ENCODE measurements at places on chromosomes 4 and X.
A peak's percentile ranks its signal among the peaks of the same experiment; 100 is the strongest.

DNA sequence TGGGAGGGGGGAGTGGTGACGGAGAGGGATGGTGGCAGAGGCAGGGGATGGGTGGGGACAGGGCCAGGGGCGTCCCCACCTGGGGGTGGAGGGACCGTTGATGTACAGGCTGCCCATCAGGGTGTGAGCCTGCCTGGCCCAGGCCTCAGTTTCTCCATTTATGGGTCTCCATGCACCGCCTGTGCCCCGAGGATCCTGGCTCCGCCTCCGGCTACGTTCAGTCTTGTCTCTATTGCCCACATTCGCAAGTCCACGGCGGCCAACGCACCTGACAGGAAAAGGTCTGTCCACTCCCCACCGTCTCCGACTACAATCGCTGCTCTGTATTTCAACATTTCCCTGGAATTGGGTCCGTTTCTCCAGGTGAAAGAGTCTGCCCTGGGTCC is 96.3 kb upstream of the NKX1-1 start:
- no peak overlapping the region for H3K27ac ChIP-seq
- H3K36me3 ChIP-seq, result no peaks in the 10 kb centered on the region
- H3K27me3 ChIP-seq, result peaks cover 4% of the 10 kb centered on the region
- H3K4me1 ChIP-seq, result no peaks in the 10 kb centered on the region
- DNase-seq, result no peak

GRCh38 chrX:141314441-141314840 is 72.1 kb upstream of the SPANXC start:
- H3K27ac ChIP-seq, result no peak overlapping the region
- no peak for DNase-seq
- no peaks in the 10 kb centered on the region for H3K36me3 ChIP-seq
- no peaks in the 10 kb centered on the region for H3K4me1 ChIP-seq
- no peak overlapping the region for H3K4me3 ChIP-seq
- H3K27me3 ChIP-seq, result no peaks in the 10 kb centered on the region

DNA sequence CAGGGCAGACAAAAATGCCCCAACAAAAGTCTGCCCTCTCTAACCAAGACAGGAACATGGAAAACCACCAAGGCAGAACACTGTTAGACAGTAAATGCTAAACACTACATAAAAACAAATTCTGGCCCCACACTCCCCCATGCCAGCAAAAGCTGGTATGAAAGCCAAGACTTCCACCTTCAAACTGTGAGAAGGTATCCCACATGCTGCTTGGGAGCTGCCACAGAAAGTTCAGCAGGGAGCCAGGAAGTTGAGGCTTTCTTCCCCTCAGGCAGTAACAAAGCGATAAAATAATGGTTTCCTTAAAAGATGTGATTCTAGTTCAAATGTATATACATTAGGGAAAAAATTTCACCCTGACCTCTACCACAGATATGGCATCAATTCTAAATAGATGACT is 770.4 kb upstream of the NDST4 start:
- H3K27me3 ChIP-seq, result no peaks in the 10 kb centered on the region
- H3K36me3 ChIP-seq, result no peaks in the 10 kb centered on the region
- no peak overlapping the region for H3K4me3 ChIP-seq
- no peak for DNase-seq

- H3K36me3 ChIP-seq, result no peaks in the 10 kb centered on the region
- DNase-seq, result no peak
- no peak overlapping the region for H3K27ac ChIP-seq
- H3K27me3 ChIP-seq, result no peaks in the 10 kb centered on the region
- H3K4me1 ChIP-seq, result peaks cover 20% of the 10 kb centered on the region
These were observed 365.0 kb upstream of the RASGEF1B start for GRCh38 chr4:81836716-81837115.

DNA sequence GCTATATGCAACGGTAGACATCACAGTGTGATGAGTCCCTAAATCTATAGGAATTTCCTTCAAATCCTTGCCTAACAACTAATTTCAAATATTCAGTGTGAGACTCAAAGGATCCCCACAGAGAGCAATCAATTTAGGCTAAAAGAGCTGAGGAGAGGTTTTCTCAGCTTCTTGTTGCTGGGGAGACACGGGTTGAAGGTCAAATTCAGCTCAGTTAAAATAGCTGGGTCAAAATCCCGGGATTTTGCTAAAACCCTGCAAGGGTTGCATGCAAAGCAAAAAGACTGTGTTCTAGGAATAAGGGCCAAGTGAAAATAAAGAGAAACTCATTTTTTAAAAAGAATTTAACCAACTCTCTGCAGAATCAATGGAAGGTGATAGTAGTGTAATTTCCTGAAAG is 1073.4 kb downstream of the NLGN4X start:
- H3K36me3 ChIP-seq, result no peaks in the 10 kb centered on the region
- DNase-seq, result no peak
- H3K4me1 ChIP-seq, result no peaks in the 10 kb centered on the region
- H3K27ac ChIP-seq, result no peak overlapping the region
- H3K27me3 ChIP-seq, result no peaks in the 10 kb centered on the region

DNA sequence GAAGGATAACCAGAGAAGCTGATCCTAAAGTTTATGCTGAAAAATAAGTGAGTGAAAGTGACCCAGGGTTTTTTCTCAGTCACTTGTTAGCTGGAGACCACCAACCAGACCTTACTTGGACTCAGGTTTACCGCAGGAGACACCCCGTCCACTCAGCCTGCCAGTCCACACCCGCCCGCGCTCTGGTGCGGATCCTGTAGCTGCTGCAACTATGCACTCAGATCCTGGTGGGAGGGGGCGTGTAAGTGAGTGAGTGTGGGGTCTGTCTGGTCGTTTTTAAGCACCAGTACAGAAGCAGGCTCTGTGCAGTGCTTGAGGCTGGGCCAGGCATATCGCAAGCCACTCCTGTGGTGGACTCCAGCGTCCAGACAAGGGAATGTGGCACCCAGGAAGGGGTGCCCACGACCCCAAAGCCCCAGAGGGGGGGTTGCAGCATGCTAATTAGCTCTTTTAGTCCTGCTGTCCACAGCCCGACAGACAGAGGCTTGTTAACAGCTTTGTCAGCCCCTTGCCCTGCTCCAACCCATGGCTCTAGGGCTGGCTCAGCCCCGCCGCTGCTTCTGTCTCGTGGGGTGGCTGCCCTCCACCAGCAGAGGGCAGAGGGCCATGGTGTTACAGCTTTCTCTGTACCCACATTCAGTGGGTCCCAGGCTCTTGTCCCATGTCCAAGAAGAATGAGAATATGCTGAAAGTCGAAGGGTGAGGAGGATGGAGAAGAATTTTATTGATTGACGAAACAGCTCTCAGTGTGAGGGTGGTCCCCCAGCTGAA is 40.4 kb upstream of the PPP1R2C start:
- peaks cover 5% of the 10 kb centered on the region for H3K36me3 ChIP-seq
- no peak overlapping the region for H3K4me3 ChIP-seq
- H3K4me1 ChIP-seq, result no peaks in the 10 kb centered on the region

GRCh38 chrX:13854003-13854402 is 37.1 kb upstream of the GPM6B start:
- H3K36me3 ChIP-seq, result no peaks in the 10 kb centered on the region
- H3K4me1 ChIP-seq, result no peaks in the 10 kb centered on the region
- no peak overlapping the region for H3K4me3 ChIP-seq

DNA sequence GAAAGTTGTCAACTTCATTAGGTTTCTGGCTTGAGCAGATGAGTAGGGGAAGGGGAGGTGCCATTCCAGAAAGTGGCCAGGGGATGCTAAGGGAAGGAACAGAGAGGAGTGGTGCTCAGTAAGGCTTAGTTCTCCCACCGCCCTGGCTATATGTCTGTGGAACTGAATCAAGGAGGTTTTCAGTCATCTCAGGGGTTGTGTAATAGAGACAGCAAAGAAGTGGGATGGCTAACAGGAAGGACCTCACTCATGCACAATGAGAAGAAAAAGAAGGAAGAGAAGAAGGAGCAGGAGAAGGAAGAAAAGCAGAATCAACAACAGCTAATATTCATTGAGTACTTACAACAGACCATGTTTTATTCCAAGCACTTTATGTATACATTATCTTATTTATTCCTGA is 368.7 kb downstream of the MID1IP1 start:
- no peak for DNase-seq
- H3K27me3 ChIP-seq, result no peaks in the 10 kb centered on the region
- peaks cover 27% of the 10 kb centered on the region for H3K4me1 ChIP-seq
- no peak overlapping the region for H3K27ac ChIP-seq
- H3K4me3 ChIP-seq, result no peak overlapping the region
- H3K36me3 ChIP-seq, result no peaks in the 10 kb centered on the region

GRCh38 chr4:7342223-7343080 is 92.3 kb downstream of the PSAPL1 start:
- no peaks in the 10 kb centered on the region for H3K4me1 ChIP-seq
- no peaks in the 10 kb centered on the region for H3K36me3 ChIP-seq
- H3K27me3 ChIP-seq, result peaks cover 2% of the 10 kb centered on the region
- H3K4me3 ChIP-seq, result no peak overlapping the region

- peak; percentile 12 for DNase-seq
- peaks cover 8% of the 10 kb centered on the region for H3K4me1 ChIP-seq
- peak overlapping the region; percentile 61 for H3K4me3 ChIP-seq
- H3K27me3 ChIP-seq, result peaks cover 24% of the 10 kb centered on the region
These were observed 497 bp downstream of the HPGD start for GRCh38 chr4:174521800-174522182.

- peaks cover 15% of the 10 kb centered on the region for H3K4me1 ChIP-seq
- peaks cover 2% of the 10 kb centered on the region for H3K27me3 ChIP-seq
- peak; percentile 88 for DNase-seq
- H3K4me3 ChIP-seq, result peak overlapping the region; percentile 75
These were observed 26.8 kb upstream of the BOD1L1 start for GRCh38 chr4:13654162-13654797.

DNA sequence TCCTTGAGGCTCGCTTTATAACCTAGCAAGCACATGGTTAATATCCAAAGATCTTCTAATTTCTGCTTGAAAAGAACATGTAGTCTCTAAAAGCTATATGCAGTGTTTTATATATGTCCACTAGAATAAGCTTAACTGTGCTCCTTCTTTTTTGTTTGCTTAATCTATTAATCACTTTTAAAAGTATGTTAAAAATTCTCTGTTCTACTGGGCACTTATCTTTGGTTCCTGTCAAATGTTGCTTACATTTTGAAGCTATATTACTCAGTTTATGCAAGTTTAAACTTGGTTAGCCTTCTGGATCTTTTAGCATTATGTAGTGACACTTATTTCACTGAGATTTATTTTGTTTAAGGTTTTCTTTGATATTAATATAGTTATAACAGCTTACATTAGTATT is 32.5 kb downstream of the MAOA start:
- H3K4me3 ChIP-seq, result no peak overlapping the region
- H3K4me1 ChIP-seq, result no peaks in the 10 kb centered on the region

- no peaks in the 10 kb centered on the region for H3K36me3 ChIP-seq
- DNase-seq, result no peak
- no peaks in the 10 kb centered on the region for H3K4me1 ChIP-seq
- no peaks in the 10 kb centered on the region for H3K27me3 ChIP-seq
- H3K27ac ChIP-seq, result no peak overlapping the region
These were observed 1441.2 kb downstream of the PCDH7 start for GRCh38 chr4:32161392-32161791.

DNA sequence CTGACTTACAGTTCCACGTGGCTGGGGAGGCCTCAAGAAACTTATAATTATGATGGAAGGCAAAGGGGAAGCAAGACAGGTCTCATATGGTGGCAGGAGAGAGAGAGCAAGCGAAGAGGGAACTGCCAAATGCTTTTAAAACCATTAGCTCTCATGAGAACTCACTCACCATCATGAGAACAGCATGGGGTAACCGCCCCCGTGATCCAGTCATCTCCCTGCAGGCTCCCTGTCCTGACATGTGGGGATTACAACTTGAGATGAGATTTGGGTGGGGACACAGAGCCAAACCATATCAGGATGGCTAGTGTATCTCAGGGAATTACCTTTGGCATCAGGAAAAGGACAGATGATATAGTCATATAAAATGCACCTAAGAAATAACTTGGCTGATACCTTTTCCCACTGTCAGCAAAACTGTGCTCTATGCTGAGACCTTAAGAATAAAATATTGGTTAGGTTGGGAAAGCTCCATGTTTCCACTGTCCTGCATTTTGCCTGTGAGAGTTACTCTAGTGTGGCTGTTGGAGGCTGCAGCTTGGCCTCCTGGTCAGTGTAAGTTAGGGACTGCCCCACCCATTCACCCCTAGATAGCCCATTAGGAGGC is 110.3 kb downstream of the UCHL1 start:
- no peaks in the 10 kb centered on the region for H3K36me3 ChIP-seq
- H3K27ac ChIP-seq, result no peak overlapping the region
- H3K27me3 ChIP-seq, result peaks cover 19% of the 10 kb centered on the region
- no peak overlapping the region for H3K4me3 ChIP-seq
- DNase-seq, result no peak
- H3K4me1 ChIP-seq, result no peaks in the 10 kb centered on the region

- no peak overlapping the region for H3K27ac ChIP-seq
- H3K36me3 ChIP-seq, result peaks cover 1% of the 10 kb centered on the region
- H3K27me3 ChIP-seq, result no peaks in the 10 kb centered on the region
- H3K4me1 ChIP-seq, result peaks cover 3% of the 10 kb centered on the region
- no peak overlapping the region for H3K4me3 ChIP-seq
These were observed 9.3 kb downstream of the APOO start for GRCh38 chrX:23898412-23898959.

GRCh38 chr4:32340591-32340990 is 1620.4 kb downstream of the PCDH7 start:
- no peaks in the 10 kb centered on the region for H3K27me3 ChIP-seq
- no peaks in the 10 kb centered on the region for H3K4me1 ChIP-seq
- DNase-seq, result no peak
- H3K4me3 ChIP-seq, result no peak overlapping the region
- no peaks in the 10 kb centered on the region for H3K36me3 ChIP-seq

GRCh38 chr4:151852202-151852601 is 91.4 kb upstream of the GATB start:
- H3K36me3 ChIP-seq, result no peaks in the 10 kb centered on the region
- no peak overlapping the region for H3K4me3 ChIP-seq
- H3K27me3 ChIP-seq, result no peaks in the 10 kb centered on the region
- no peak overlapping the region for H3K27ac ChIP-seq
- H3K4me1 ChIP-seq, result no peaks in the 10 kb centered on the region
- DNase-seq, result no peak

- peaks cover 7% of the 10 kb centered on the region for H3K4me1 ChIP-seq
- no peak overlapping the region for H3K4me3 ChIP-seq
- no peaks in the 10 kb centered on the region for H3K27me3 ChIP-seq
- DNase-seq, result no peak
- H3K27ac ChIP-seq, result no peak overlapping the region
These were observed 147.0 kb upstream of the SH3RF1 start for GRCh38 chr4:169417629-169418282.

- H3K27me3 ChIP-seq, result peaks cover 7% of the 10 kb centered on the region
- H3K36me3 ChIP-seq, result no peaks in the 10 kb centered on the region
- H3K27ac ChIP-seq, result peak overlapping the region; percentile 20
- peaks cover 42% of the 10 kb centered on the region for H3K4me1 ChIP-seq
- DNase-seq, result peak; percentile 68
These were observed 1.6 kb downstream of the PPP3CA start for GRCh38 chr4:101345596-101346350.
